ENCODE measurements at places on chromosomes 12 and 14. TPM values are rescaled to one million over a fixed set of nuclear protein-coding genes. Genes with fewer than 3 reads are reported as not detected.
A peak's percentile ranks its signal among the peaks of the same experiment; 100 is the strongest.

MORN3 gene
- 0.21 TPM for total RNA-seq

SP7 gene
- total RNA-seq: not detected

ALX1 gene
- not detected for total RNA-seq

ACIN1 gene
- 71.4 TPM for total RNA-seq

DNA sequence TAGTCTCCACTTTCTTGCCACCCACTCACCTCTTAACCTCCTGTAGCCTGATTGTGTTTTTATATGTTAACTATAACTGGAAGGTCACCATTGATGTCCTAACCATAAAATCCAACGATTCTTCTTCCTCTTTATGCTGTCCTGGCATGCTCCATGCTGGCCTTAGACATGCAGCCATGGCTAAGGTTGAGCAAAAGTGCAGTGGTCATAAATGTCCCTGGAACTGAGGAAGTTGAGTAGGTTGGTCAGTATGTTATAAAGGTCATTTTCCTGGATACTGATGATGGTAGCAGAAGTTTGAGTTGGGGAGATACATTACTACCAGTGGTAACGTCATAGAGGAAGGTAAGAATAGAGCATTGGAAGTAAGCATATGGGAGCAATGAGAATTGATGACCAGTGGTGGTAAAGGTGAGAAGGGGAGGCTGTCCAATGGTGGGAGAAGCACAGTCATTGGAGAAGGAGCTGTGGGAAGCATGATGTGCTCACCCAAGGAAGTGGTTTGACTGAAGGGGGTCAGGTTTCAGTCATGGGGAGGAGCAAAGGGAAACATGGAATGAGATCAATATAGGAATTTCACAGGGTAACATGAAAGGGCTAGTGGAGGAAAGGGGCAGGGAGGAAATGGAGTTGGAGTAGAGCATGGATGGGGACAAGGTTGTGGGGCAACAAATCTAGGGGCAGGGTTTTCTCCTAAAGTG is 240.8 kb downstream of the DACT1 start:
- no peak for DNase-seq

DNA sequence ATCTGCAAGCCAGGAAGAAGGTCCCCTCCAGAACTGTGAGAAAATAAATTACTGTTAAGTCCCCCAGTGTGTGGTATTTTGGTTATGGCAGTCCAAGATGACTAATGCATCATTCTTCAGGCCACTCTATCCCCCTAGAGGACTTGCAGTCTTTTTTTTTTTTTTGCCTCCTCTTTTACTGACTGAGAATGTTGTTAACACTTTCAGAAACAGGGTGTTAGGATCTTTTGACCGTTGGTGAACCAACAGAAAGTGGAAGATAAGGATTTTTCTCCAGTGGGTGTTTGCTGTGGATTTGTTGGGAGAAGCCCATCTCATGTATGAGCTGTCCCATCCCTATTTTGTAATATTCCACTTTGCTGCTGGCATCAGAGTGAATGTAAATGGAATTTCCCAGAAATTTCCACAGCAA is 37.8 kb downstream of the MARK3 start:
- no peak for DNase-seq

DNA sequence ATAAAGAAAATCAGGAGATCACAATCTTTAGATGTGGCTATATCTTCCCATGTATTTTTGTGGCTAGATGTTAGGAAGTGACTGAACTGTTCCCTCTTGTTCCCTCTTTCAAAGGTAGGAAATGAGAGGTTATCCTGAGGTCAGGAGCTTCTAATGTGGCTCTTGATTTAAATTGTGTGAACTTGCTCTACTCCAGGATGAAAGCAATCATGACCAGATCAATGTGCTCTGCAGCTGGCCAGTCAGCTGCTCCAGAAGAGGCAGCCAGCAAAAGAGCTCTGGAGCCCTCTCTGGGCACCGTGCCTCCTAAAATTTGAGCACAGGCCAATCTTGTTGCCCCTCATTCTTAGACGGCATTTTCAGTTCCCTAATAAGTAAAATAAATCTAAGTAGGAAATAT is 32.0 kb downstream of the CDK17 start:
- no peak for DNase-seq

- DNase-seq: no peak
Observed at GRCh38 chr12:22409377-22410164, 75.1 kb upstream of the ST8SIA1 start.

GRCh38 chr14:31484754-31485153 is 3.1 kb downstream of the GPR33 start:
- no peak for DNase-seq

GRCh38 chr14:95585953-95586620 is 51.2 kb downstream of the GLRX5 start:
- DNase-seq: no peak

- DNase-seq: peak; percentile 50
Observed at GRCh38 chr12:6688543-6688998, 604 bp downstream of the ZNF384 start.

DNA sequence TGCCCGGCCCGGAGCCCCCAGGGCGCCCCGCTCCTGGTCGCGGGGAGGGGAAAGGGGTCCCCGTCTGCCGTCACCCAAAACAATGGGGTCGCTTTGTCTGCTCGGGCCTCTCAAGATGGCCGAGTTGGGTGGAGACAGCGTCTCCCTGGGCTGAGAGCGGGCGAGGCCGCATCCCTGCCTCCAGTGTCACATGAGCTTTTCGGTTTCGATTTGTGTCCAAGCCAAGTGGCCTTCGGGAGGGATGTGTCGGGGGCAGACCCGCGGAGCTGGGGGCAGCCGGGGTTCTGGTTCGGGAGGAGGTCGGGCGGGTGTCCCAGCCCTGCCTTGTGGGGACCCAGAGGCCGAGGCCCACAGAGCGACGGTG is 790 bp downstream of the DYNC1H1 start:
- DNase-seq: peak; percentile 80

DNA sequence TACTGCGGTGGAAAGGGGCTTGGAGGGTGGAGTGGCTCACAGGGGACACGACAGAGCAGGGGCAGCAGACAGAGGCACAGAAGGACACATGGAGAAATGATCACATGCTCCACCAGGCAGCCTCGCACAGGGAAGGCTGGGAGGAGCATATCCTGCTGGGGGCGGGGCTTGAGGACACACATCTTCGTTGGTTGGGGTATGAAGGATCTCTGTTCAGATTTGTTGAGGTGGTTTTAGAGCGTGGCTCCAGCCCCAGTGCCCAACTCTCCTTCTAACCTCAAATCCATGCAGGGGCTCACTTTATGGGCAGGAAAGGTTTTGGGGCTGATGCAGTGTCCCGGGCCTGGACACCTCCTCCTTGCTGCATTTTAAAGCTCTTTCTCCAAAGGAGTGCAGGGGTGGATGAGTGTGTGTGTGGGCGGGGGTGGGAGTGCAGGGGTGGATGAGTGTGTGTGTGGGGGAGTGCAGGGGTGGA is 733 bp upstream of the P3H3 start:
- DNase-seq: peak; percentile 91

DNA sequence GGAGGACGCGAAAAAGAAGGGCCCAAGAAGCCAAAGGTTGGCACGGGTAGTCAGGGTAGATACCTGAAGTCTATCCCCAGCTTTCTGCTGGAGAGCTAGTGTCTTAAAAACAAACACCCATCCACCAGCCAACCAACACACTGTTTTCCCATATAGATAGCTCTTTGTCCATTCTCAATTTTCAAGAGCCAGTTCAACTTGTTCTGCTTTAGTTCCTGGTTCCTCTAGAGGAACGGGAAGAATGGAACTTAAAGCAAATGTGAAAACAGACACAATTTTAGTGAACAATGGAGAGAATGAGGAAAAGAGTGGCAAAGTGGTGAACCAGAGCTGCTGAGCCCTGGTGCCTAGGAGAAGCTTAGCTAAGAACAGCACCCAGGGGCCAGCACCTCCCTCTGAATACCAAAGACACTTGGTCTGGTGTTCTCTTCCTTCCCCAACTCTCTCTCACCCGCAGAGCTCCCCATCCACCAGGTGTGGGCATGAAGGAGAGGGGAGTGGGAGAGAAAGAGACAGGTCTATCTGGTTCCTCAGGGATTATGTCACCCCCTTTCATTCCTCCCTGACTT is 3.8 kb downstream of the NDRG2 start:
- DNase-seq: no peak

GRCh38 chr14:48805315-48805714 is 780.9 kb downstream of the RPS29 start:
- DNase-seq: no peak

DNA sequence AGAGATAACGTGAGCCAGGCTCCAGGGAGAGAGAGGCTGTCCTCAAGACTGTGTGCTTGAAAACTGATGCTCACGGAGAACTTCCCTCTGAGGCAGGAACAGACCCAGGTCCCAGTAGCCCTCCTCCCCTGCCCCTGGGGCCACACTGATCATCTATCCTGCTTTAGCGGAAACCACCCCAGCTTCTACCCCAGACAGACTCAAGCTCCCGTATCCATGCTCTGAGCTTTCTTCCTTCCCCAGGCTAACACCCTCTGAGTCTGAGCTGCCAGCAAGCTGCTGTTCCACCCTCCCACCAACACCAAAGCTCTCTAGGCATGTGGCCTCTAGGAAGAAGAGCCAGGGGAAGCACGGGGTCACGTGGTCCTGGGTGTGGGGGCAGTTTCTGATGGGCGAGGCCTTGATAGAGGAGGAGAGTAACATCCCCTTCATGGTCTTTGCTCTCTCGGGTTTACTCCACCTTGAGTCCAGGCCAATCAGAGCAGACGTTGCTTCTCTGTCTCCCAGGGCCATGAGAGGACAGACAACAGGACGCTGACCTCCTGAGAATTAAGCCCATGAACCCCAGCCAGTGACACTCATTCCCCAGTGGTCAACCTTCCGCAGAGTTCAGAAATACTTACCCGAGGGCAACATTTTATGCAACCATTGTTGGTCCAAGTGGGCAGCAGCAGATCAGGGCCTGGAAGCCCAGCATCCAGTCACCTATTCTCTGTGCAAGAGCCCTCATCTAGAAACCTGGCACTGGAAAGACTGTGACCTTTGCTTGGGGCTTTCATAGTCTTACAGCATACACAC is 1.4 kb downstream of the PCK2 start:
- DNase-seq: peak; percentile 69

Measured in left cardiac atrium (tissue), 4 donors.